Right ventricle myocardium inferior (tissue), 1 donor: ENCODE measurements at places on chromosomes 5 and 9. TPM values are rescaled to one million over a fixed set of nuclear protein-coding genes. Genes with fewer than 3 reads are reported as not detected.

Gene CCDC192
- total RNA-seq = not detected

Gene ARHGEF28
- total RNA-seq = 1.9 TPM

Gene OLFML2A
- total RNA-seq = 27.3 TPM

Gene DOCK8
- total RNA-seq = 6.1 TPM

Gene FOXD4L5
- total RNA-seq = not detected

Gene MUSK
- 1.0 TPM for total RNA-seq

DNA sequence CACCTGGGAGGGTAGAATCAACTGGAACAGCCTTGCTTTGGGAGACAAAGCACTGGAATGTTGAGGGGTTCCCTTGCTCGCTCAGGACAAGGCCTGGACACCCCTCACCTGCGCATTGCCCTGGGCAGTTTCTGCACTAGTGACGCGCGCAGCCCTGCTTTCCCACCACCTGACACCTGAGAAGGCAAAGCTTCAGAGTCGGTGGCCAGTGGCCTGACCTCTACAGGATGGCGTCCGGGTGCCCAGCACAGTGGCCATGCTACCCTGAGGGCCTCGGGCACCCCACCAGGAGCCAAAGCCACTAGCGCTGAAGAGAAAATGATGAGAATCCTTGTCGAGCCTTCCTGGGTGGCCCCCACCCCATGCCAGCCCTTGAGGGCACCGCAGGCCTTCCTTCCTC is 161.3 kb downstream of the OLFM1 start:
- peak; percentile 32 for DNase-seq

DNA sequence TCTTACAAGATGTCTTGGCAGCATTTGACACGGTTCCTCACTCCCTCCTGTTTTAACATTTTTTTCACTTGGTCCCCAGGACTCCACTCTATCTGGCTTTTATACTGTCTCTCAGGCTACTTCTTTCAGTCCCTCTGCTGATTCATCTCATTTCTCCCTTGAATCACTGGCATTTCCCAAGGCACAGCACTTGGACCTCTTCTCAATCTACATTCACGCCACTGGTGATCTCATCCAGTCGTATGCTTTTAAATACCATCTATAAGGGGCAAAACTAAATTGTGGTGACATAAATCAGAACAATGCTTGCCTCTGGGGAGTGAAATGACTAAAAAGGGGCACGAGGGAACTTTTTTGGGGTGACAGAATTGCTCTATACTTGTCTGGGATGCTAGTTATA is 47.1 kb downstream of the MAPKAP1 start:
- DNase-seq = no peak

GRCh38 chr5:137735555-137736284 is at the start of gene KLHL3:
Gene KLHL3 (minus strand): TSS chr5:137736089. CDS start chr5:137735646, 443 bp downstream.
- DNase-seq = no peak

DNA sequence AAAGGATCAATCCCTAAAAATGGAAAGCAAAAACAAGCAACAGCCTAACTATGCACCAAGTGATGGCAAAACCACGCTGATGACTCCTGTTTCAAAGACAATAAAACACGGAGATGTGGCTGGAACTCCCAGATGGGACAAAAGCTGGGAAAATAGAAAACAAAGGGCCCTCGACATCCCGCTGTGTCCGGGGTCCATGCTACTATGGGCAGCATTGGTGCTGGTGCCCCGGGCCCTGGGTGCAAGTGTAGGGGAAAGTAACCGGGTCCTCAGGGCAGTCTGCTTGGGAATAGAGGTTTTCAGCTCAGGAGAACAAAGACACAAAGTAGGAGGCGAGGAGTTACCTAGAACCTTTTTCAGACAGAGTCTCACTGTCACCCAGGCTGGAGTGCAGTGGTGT is 46.1 kb downstream of the MRPL36 start:
- DNase-seq = no peak

DNA sequence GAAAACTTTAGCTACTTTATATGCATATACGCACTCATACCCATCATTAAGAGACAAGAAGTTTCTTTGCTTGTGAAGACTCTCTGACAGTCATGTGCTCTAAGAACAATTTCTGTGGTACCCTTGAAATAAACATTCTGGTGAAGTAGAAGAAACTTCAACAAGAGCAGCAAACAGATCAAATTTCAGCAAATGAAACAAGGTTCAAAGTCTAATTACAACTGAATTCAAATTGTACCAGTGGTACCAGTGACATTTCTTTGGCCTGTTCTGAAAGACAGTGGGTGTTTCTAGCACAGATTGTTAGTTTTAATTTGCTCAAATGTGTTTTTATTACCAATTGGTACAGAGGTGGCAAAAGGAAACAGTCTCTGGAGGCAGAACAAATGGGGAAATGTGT is 391.0 kb downstream of the CHSY3 start:
- DNase-seq = no peak

DNA sequence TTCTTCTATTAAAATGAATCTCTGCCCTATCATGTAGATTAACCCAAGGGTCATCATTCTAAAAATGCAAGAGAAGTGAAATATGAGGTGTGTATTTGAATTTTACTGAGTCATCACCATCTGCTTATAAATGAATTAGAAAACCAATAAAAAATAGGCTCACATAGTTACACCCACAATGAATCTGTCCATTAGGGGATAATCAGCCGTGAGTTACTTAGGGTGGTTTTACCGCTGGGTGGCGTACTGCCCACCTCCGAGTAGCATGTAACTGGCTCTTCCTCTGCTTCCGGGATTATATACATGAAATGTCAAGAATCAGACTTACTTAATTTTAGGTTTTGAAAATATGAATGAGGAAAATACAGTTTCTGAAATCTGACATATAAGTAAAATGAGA is 332.9 kb upstream of the CCNG1 start:
- no peak for DNase-seq

- DNase-seq = no peak
Measured at GRCh38 chr9:82538634-82539033, 524.3 kb downstream of the RASEF start.

DNA sequence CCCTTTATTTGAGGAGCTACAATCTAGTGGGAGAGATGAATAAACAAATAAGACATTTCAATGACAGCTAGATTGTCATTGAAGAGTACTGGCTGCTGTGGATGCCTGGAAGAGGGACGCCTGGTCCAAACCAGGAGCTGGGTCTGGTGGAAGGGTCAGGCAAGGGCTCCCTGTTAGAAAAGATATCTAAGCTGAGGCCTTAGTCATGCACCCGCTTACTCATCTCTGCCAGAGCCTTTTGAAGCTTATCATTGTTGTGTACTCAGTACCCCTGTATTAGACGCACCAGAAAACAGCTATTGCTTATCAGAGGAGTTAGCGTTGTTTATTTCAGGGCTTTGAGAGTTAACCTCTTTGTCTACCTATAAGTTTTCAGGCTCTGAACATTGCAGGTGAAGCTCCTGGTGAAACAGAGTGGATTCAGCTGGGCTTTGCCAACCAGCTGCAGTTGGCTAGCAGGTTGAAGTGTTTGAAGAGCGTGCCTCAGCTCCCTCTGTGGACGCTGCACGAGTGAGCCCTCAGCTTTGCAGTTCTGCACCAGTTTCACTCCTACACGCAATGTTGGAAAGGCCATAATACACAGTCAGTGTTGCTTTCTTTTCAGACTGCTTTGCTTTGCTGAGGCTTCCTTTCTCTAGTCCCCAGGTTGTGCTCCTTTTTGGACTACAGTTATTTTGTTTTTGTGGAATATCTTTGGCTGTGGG is 5.6 kb upstream of the GPR151 start:
- DNase-seq = no peak

DNA sequence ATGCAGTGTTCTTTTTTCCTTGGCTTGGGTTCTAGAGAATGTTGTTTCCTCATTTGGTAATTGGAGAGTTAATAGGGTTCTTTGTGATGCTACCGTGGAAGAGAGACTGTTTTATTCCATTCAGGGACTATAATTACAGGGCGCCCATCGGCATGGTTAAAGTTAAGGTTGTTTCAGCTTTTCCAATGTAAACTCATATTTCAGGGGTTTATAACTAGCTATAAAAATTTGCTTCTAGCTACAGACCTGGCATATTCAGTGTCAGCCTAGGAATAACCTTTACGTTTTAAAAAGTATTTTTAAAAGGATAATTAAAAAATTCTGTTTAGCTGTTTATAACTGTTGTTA is 99.1 kb downstream of the AOPEP start:
- DNase-seq = no peak

- DNase-seq = no peak
Measured at GRCh38 chr9:89759572-89759971, 154.8 kb downstream of the GADD45G start.

GRCh38 chr5:150846654-150847333 is 473 bp downstream of the IRGM start:
- DNase-seq = no peak

GRCh38 chr9:134328341-134328840 is 2.1 kb downstream of the RXRA start:
- peak; percentile 59 for DNase-seq

DNA sequence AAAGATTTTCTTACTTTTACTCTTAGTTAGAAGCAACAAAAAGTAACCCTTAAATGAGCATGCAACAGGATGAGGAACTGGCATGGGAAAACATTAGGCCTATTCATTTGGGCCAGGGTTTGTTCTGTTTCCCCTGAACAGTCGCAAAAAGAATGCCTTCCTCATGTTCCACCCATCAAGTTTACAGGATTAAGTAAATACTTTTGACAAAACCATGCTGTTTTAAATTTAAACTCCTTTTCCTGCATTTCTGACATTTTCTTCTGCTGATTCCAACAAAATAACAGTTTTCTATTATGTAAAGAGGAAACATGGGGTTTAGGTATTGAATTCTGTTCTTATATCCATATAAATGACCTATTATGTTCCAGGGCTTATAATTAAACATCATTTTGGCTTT is 236.6 kb upstream of the ACTBL2 start:
- no peak for DNase-seq

DNA sequence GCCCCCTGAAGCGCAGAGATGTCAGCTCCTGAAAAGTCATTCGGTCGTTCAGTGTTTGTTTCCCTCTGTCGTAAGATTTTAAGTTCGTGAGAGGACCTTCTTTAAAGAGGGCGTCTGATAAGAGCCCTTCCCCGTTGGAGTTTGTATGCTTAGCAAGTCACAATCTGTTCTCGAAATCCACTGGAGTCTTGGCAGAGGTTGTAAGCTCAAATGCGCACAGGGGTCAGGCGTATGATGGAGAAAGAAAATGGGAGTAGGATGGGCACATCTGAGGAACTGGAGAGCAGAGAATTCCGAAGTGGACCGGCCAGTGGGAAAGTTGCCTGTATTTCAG is 710 bp downstream of the HSD17B4 start:
- no peak for DNase-seq

- DNase-seq = no peak
Measured at GRCh38 chr5:90201923-90202322, 207.6 kb downstream of the CETN3 start.

DNA sequence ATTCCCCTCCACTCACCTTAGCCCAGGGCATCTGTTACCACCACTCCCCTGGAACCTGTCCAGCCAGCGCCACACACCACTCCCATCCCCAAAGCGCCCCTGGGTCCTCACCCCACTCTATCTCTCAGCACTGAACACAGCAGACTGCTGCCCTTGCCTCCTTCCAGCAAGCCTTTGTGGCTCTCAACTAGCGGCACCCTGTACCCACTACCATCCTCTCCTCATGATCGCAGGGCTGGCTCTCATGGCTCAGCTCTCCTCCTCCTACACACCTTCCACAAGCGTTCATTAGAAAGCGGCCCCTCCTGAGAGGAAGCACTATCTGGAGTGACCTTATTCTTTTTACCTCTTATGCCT is 13.3 kb upstream of the BASP1 start:
- DNase-seq = no peak

DNA sequence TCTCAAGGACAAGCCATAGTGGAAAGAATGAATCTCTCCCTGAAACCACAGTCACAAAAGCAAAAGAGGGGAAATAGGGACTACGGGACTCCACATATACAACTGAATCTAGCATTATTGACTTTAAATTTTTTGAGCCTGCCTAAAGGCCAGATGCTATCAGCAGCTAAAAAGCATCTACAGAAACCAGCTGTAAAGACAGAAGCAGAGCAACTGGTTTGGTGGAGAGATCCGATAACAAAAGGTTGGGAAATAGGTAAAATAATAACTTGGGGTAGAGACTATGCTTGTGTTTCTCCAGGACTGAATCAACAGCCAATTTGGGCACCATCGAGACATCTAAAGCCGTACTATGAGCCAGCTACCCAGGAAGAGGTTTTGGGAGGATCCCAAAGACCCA is 281.2 kb downstream of the CDH18 start:
- no peak for DNase-seq

DNA sequence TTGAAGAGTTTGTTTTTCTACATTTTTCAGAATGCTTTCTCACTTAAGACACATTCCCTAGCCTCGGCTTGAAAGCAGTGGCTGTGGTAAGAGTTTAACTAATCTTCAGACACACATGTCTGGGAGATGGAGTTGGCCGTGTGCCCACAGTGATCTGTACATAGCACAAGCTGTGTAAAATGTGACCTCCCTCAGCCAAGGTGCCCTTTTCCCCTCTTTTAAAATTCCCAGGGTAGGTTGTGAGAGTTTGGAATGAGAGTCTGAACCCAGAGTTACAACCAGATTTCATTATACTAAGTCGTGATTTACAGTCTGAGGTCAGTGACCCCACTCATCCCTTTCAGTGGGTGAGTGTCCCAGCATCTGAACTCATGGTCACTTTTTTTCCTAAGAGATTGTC is 230.4 kb downstream of the DOCK8 start:
- DNase-seq = peak; percentile 73

GRCh38 chr9:128145951-128146351 is 3.3 kb upstream of the LCN2 start:
- DNase-seq = peak; percentile 55

DNA sequence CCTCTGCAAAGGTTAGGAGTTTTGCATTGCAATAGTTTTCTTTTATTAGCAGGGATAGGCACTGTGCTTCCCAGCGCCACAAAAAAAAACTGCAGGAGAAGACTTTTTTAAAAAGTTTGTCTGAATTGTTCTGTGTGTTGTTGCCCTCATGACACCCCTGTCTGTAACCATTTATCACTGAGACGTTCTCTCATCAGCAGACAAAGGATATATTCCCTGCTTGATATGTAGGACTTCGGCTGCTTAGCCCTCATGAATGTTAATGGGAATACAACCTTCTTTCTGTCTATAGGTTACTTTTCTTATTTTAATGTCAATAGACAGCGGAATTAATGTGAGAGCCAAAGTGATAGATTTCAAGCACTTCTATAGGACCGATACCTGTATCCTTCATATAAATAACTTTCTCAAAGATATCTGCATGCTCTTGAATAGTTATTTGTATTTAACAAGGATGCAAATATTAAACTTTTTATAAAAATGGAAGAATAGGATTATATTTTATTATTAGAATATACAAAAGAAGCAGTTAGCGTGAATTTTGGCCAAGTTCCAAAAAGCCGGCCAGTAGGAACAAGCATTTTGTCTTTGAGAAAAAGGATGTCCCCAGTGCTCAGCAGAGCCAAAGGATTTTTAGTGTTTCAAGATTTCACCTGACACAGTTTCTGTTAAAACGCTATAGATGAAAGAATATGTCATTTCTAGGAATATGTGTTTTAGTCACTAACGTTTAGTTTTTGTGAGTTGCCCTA is 1.5 kb upstream of the LYSMD3 start:
- DNase-seq = no peak

DNA sequence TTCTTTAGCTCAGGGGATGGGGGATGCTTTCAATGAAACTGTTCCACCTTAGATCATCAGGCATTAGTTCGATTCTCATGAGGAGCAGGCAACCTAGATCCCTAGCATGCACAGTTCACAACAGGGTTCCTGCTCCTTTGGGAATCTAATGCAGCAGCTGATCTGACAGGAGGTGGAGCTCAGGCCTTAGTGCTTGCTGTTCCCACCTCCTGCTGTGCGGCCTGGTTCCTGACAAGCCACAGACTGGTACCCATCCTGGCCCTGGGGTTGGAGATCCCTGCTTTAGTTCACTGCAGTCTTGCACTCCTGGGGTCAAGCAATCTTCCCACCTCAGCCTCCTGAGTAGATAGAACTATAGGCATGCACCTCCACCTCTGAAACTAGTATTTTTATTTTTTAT is 1369.8 kb upstream of the NUDT12 start:
- DNase-seq = no peak
